ENCODE measurements at places on chromosomes 1 and 21.

GRCh38 chr1:216726435-216726834, 3.2 kb upstream of the ESRRG start:
- DNase-seq: no peak

GRCh38 chr1:61839679-61840078, 97.4 kb downstream of the PATJ start:
- DNase-seq: no peak

DNA sequence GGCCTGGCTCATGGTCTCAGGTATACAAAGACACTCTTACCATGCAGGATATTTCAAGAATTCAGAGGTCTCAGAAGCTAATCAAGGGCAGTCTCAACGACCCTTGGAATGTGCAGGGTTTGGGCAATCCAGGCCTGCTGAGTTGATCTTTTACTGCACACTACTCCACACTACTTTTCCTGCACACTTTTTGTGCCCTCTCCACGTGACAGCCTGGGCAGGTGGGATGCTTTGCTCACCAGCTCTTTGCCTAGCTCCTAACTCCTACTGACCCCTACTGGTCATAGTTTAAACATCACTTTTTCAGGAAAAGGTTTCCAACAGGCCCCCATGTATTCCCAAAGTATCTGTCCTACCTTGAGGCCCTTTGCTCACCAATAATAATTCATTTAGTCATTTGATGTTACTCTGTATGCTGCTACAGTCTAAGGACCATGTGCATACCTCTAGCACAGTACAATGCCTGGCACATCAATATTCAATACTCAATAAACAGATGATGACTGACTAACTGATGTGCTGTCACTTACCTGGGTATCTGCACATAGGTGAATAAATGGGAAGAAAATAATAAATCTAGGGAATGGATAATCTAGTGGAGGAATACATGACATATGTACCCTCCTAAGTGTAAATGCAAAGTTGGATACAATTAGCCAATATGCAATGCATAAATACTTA, 9.6 kb downstream of the DUSP23 start:
- no peak for DNase-seq

DNA sequence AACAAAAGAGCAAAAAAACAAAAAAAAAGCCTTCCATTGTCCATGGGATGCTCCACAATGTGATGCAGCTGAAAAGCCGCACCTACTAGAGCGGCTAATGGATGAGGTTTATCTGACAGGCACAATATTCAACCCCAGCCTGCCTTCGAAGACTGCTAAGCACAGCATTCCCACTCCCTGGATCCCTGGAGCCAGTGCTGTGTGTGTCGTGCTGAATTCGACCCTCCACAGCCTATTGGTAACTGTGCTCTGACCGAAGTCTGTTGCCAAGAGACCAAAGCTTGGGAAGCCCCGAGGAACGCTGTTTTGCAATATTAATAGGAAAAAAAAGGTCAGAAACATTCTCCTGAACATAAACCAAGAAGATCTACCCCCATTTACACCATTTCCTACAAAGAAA, 57.2 kb upstream of the PUM1 start:
- DNase-seq: no peak

DNA sequence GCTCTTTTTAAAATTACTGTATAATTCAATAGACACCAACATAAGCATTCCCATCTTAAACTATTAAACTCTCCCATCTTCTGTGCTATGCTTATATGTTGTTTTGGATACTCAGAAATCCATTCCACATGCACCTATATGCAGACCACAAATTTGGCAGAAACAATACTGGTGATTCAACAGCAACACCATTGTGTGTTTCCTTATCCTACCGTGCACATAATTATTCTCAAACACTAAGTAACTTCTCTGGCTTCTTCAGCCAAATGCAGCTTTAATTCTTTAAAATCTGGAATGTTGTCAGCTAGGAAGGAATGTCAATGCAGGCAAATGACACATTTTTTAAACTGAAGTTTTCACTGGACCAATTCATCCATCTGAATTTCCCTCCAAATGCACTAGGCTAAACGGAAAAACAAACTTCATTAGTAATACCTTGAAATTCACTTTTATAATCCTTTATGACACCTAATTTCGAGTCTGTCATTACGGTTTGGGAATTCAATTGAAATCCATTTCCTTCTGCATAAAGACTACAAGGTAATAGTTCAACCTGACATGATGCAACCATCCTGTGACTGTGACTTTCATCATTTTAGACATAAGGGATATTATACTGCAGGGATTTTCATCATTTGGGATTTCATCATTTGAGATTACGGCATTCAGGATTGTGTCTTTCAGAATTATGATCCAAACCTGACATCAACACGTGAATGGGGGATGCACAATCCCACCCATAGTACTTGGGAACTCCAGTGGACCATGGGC, 308.5 kb downstream of the LTN1 start:
- DNase-seq: no peak

GRCh38 chr1:231041719-231042261, 1.7 kb upstream of the FAM89A start:
- DNase-seq: no peak
